ENCODE measurements at places on chromosomes 1 and 21.
A peak's percentile ranks its signal among the peaks of the same experiment; 100 is the strongest.

DNA sequence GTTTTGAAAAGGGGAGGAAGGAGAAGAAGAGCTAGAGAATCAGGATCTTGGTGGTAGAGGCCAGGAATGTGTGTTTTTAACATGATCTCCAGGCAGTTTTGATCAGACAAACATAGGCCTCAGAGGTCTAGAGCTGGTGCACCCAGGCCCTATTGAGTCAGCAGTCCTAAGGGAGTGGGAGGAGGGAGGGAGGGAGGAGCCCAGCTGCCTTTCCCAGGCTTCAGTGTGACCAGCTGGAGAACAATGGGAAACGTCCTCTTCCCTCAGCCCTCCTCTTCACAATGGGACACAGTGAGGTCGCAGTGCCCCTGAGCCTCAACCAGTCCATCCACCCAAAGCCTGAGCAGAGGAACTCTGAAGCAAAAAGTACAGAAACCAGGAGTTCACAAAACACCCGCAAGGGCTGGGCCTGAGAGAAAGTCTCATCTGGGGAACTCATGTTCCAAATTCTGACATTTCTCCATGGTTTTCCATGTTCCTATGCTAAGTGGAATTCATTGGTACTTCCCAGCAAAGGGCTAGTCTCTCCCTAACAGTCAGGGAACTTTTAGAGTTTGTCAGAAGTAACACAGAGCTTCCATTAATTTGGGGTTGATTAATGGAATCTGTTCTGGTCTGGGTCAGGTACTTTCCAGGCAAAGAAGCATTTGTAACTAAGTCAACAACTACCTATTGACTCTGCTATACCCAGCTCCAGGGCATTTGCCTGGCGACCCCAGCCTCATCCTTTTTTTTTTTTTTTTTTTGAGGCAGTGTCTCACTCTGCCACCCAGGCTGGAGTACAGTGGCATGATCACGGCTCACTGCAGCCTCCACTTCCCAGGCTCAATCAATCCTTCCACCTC is 37.5 kb downstream of the ELAPOR1 start:
- DNase-seq: no peak

DNA sequence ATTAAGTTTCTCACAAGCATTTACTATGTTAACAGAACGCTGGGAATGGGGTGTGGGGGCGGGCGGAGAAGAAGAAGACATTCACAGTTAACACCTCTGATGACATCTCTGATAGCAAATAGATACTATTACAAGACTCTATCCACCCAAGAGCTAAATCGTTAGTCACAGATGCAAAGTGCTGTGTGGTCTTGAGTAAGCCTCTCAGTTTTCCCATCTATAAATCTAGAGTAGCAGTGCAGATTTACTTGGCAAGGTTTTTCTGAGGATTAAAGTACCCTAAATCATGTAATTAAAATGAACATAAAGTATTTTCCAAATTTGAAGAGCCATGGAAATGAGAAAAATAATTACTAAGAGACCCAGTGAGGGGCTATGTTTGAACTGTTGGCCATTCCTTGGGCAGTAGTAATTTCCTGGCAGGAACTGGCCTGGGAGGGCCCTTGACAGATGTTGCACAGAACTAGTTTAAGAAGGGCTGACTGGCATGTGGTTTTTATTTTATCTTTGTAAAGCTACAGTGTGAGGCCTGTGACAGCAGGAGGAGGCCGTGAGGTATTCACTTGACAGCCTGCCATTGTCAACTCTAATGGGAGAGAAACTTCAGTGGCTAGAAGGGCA is 58.7 kb upstream of the APOBEC4 start:
- DNase-seq: no peak

- no peak for DNase-seq
These were observed 40.7 kb upstream of the PRKACB start for GRCh38 chr1:84103197-84103992.

- no peak for DNase-seq
These were observed 1.6 kb upstream of the PADI4 start for GRCh38 chr1:17306407-17306806.

DNA sequence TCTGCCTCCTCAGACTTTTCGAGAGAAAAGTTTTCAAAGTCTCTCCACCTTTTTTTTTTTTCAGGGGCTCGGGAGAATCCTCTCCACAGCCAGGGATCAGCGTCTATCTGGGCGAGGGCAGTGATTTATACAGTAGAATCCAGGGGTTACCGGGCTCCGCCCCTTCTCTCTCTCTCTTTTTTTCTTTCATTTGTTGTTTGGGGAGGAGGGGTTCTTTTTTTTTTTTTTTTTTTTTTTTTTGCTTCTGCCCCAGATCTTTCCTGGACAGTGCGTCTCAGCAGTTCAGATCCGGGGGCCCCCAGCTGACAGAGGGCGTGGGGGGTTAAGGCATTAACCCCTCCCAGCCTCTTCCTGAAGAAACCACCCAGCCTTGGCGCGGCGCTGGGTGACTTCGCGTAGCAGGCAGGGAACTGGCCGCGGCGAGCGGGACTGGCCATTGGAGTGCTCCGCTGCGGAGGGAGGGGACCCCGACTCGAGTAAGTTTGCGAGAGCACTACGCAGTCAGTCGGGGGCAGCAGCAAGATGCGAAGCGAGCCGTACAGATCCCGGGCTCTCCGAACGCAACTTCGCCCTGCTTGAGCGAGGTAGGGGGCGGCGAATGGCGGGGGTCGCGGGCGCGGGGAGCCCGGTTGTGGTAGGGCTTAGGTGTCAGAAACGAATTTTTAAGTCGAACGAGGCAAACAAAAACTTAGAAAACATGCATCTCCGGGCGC is at the start of gene S1PR1:
Gene S1PR1, plus strand, starts transcription at position 504 of the 713 bp plus-strand sequence. CDS start 1,966 bp downstream, outside the sequence.
- DNase-seq: peak; percentile 66

GRCh38 chr1:210523830-210524229 is 195.1 kb downstream of the HHAT start:
- no peak for DNase-seq

GRCh38 chr1:40966417-40966816 is 13.1 kb upstream of the CTPS1 start:
- DNase-seq: no peak

GRCh38 chr1:204887846-204888245 is 17.2 kb downstream of the NFASC start:
- DNase-seq: no peak

- DNase-seq: no peak
These were observed 2.2 kb downstream of the STMN1 start for GRCh38 chr1:25903986-25904385.

DNA sequence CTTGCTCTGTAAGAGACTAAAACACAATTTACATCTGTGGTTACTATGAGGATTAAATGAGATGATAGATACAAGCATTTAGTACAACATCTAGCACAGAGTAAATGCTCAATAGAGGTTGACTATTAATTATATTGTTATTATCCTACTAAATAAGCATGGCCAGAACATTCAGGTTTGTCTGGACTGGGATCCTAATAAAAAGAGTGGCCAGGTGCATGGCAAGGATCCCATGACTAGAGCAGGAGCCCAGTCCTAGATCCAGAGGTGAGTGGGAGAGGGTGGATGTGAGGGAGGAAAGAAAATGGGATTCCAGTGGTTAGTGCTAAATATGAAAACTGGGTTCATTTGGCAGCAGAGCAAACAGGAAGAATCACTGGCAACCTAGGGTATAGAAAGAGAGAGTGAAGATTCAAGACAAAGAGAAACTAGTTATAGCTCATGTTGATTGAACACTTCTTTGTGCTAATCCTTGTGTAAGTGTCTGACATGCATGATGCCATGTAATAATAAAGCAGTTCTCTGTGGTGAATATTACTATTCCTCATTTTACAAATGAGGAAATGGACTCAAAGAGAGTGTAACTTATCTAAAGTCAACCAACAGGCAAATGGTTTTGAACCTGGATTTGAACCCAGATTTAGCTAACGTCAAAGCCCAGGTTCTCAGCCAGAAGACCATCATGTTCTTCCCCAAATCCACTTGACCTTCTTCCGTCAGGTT is 71.1 kb upstream of the FGGY start:
- DNase-seq: no peak

Data from stimulated activated CD4-positive, alpha-beta T cell treated with anti-CD3 and anti-CD28 coated beads, Interleukin-1b, Interleukin-23, amount 100 ng/mL, for 4 hours (primary cell).